ENCODE measurements at places on chromosomes 7 and 10. TPM values are rescaled to one million over a fixed set of nuclear protein-coding genes. Genes with fewer than 3 reads are reported as not detected.

The AKR1E2 gene
- 16.0 TPM for total RNA-seq

The ZNF25 gene
- total RNA-seq: 21.3 TPM

The SPDYE2B gene
- not detected for total RNA-seq

The LRRC4 gene
- total RNA-seq: 0.39 TPM

The UPK3B gene
- total RNA-seq: not detected

The SFTPA1 gene
- not detected for total RNA-seq

The VWA2 gene
- 0.13 TPM for total RNA-seq

The GLI3 gene
- total RNA-seq: 9.2 TPM

The LIPK gene
- not detected for total RNA-seq

DNA sequence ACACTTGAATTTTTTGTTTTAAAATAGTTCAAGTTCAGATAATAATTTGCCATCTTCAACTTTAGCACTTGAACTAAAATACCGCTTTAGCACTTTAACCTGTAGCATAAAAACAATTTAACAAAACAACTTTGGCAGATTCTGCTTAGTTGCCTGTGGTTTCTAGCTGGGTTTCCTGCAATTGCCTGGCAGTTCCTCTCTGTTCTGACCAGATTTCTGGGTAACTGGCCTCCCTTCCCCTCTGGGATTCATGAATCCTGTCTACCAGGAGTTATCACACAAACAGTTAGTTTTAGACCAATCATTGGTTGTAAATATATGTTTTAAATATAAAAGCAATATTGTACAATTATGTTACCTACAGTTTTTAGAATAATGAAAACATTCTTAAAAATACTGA is 89.8 kb upstream of the HDAC9 start:
- no peak for ATAC-seq

GRCh38 chr10:103576862-103577261 is 83.4 kb downstream of the NEURL1 start:
- no peak for ATAC-seq

- ATAC-seq: no peak
Measured at GRCh38 chr10:103933557-103934121, 15.7 kb upstream of the STN1 start.

- ATAC-seq: peak; percentile 62
Measured at GRCh38 chr10:32055478-32056135, 618 bp downstream of the KIF5B start.

DNA sequence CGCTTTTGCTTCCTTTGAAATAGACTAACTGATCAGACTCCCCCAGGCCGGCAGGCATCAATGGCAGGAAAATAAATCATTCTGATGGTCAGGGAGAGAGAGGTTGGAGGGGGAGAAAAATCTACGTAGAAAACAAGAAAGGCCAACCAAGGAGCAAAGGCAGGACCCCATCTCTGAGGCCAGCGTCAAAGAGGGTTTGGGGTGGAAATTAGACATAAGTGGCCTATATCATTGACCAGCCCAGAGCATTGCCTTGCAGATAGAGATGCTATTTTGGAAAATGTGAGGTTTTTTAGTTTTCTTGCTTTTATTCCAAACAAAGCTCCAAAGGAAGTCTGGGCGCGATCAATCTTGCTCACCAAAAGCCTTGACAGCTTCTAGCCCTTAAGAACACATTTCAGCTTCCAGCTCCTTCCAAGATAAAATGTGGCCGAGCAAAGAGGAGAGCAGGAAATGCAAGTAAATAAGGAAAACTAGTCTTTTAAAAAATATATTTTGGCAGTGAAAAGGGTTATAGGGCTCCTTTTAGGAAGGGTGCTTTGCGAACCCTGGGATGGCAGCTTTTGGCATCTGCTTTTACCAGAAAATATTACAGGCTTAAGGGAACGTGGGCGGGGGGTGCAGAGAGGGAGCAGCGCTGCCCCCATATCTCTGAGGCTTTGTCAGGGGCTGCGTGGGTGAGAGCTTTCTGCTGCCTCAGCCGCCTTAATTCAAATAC is 2.0 kb upstream of the HOXA2 start:
- no peak for ATAC-seq

GRCh38 chr10:77835669-77836086 is 90.9 kb downstream of the DLG5 start:
- ATAC-seq: peak; percentile 31

- ATAC-seq: no peak
Measured at GRCh38 chr7:129607471-129608120, 3.9 kb upstream of the NRF1 start.

DNA sequence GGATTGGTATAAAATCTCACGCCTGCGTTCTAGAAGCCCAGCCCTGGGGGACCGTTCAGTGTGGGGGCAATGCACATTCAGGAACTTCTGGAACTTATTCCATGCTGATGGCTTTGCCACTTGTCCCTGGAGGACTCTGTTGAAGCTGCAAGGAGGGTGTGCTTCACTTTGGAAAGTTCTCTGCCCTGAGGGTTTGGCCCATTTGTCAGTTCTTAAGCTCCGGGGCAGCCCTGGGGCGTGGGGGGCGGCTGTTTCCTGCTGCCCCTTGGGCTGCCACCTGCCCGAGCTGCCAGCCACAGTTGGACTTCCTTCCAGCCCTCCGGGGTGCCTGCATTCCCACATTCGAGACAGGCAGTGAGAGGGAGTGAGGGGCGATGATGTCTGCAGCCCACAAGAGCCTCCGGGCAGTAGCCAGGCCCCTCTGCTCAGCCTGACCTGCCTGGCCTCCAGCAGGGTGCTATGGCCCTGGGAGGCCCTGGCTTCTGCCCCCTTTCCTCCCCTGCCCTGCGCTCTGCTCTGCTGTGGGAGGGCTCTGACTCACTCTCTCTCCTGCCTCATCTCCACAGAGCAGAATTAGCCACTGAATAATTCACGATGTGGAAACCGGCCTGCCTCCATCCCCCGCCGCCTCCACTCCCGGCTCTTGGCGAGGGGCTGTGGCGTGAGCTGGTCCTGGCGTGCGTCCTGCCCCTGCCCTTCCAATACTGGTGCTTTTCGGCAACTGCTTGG is 1.9 kb downstream of the TTYH3 start:
- ATAC-seq: peak; percentile 53

- no peak for ATAC-seq
Measured at GRCh38 chr10:97013568-97013967, 172.2 kb downstream of the SLIT1 start.

DNA sequence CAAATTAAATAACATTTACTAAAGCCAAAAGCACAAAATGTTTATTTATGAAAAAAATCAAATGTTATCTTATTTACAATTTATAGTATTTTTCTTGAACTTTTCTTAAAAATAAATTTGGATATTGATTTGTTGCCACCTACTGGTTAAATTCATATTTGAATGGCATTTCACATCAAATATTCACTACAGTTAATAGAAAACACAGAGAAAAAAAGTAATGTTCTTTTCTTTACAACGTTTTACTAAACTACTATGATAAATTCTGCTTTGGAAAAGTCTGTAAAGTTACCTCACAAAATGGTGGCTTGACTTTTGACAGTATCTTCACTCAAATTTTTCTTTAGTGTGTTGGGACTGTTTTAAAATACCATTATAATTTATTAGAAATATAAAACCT is 52.7 kb downstream of the SRPK2 start:
- ATAC-seq: no peak

DNA sequence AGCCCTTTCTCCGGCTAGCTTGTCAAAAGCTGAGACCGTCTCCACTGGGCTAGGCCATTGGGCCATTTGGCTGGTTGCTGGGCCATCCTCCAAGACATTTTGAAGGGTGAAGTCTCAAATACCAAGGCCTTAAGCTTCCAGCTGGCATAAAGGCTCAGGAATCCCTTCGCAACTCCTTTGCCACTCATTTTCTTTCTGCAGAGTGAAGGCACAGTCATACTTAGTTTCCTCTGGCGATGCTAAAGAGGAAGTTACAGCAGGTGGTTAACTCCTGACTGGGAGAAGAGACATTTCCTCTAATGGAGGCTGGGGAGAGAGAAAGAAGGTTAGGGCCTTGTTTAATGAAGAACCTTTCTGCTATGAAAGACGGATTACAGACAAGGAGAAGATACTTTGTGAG is 4.8 kb upstream of the REPIN1 start:
- ATAC-seq: no peak

GRCh38 chr7:30646154-30646553 is 36.1 kb downstream of the CRHR2 start:
- ATAC-seq: no peak

DNA sequence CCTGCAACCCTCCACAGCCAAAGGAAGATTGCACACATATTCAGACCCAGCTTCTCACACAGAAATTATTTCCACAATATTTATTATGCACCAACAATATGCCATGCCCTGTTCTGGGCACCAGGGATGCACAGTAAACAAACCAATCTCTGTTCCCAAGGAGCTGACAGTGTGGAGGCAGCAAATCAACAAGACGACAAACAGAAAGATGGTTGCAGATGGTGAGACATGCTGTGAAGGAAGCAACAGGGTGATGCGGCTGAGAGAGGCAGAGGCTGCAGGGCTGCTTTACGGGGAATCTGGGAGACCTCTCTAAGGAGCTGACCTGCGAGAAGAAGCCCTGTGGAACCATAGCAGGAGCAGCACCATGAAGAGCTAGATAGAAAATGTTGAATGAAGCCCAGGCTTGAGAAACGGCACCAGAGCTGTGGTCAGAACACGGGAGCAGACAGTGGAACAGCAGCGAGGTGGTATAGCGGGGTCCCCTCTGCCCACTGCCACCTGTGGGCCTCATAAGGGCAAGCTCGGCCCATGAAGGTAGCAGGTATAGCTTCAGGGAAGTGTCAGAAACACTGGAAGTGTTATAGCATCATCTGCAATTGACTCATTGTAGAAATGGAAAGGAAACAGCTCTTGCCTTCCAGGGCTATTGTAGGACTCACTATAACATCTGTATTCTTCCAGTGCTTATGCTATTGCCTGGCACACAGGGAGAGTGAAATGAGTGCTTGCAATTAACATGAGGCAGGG is 17.4 kb downstream of the RBP3 start:
- ATAC-seq: no peak

DNA sequence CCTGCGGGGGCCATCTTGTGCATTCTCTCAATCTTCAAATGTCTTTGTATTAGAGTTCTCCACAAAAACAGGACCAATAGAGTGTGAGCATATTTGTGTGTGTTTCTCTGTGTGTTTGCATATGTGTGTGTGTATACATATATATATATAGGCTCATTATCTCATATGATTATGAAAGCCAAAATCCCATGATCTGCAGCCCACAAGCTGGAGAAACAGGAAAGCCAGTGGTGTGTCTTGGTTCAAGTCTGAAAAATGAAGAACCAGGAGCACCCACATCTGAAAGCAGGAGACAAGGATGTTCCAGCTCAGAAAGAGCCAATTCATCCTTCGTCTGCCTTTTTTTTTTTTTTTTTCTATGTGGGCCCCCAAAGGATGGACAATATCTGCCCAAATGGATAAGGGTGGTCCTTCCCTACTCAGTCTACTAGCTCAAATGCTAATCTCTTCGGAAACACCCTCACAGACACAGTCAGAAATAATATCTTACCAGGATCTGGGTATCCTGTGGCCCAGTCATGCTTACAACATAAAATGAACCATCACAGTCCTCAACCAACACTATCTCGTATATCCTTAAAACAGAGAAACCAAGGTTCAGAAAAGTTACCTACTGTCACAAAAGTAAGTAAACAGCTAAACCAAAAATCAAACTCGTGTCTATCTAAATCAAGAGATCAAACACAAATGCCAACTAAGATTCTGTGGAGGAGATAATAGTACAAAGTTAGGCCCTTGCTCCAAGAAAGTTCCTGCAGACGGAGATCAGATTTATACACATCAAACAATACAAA is 141.9 kb downstream of the JMJD1C start:
- ATAC-seq: no peak

- no peak for ATAC-seq
Measured at GRCh38 chr10:77581738-77582137, 55.9 kb downstream of the KCNMA1 start.

DNA sequence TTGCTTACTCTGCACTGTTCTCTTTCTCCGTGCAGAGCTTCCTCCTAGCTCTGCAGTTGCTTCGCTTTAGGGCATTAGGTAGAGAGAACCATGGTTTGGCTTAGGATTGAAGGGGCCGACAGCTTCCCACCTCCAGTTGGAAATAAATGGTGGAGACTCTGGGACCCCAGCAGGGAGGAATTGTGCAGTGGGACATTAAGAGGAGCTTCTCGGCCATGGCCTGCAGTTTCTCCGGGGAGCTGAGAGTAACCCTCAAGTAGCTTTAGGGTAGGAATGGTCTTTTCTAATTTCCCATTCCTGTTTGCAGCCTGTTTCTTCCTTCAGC is 1.2 kb downstream of the SUFU start:
- ATAC-seq: no peak

- no peak for ATAC-seq
Measured at GRCh38 chr7:19665399-19666008, 43.3 kb downstream of the POLR1F start.

- ATAC-seq: no peak
Measured at GRCh38 chr10:77744245-77744644, 106.6 kb upstream of the KCNMA1 start.

- peak; percentile 98 for ATAC-seq
Measured at GRCh38 chr10:91923371-91924211, at the start of gene BTAF1. BTAF1 (plus strand) TSS chr10:91923770; CDS start chr10:91924077, 307 bp downstream.

- ATAC-seq: no peak
Measured at GRCh38 chr10:58715061-58715460, 202.4 kb downstream of the BICC1 start.

GRCh38 chr7:22833957-22834356 is 11.3 kb upstream of the TOMM7 start:
- no peak for ATAC-seq

- ATAC-seq: no peak
Measured at GRCh38 chr10:132229096-132229495, 42.3 kb downstream of the DPYSL4 start.

DNA sequence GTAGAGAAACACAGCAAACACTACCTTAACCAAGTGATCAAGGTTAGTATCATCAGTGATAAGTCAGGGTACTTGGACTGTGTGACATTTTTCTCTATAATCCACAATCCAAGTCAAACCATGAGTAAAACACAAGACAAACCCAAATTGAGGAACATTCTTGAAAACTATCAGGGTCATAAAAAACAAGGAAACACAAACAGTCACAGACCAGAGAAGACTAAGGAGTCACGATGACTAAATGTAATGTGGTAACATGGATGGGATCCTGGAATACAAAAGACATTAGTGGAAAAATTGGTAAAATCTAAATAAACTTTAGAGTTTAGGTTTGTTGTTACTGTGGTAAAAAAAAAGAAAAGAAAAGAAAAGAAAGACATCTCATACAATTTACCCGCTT is 103.8 kb downstream of the ARMH3 start:
- ATAC-seq: no peak

- ATAC-seq: no peak
Measured at GRCh38 chr10:44282626-44283300, 102.1 kb downstream of the CXCL12 start.

- peak; percentile 22 for ATAC-seq
Measured at GRCh38 chr7:157905651-157906461, 569.1 kb downstream of the DNAJB6 start.

Data from gastroesophageal sphincter (tissue), 4 donors.